ENCODE measurements at places on chromosomes 1 and 21.
A peak's percentile ranks its signal among the peaks of the same experiment; 100 is the strongest.

DNA sequence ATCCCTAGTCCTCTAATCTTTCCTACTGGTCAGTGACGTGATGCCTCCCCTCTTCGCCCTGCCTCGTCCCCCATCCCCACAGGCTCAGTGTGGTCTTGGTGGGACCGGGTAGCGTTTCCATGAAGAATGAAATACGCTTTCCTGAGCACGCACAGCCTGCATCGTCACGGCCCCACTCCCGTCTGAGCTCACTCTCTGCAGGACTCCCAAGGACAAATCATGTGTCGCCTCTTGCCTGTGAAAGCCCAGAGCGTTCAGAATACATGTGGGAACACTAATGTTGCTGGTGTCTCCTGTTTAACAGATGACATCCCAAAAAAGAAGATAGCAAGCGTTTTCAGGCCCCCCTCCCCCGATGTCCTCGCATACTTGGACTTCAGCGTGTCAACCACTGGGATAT is 49.2 kb downstream of the S100B start:
- no peak for DNase-seq

GRCh38 chr1:66069976-66070876 is 277.5 kb downstream of the PDE4B start:
- no peak for DNase-seq

DNA sequence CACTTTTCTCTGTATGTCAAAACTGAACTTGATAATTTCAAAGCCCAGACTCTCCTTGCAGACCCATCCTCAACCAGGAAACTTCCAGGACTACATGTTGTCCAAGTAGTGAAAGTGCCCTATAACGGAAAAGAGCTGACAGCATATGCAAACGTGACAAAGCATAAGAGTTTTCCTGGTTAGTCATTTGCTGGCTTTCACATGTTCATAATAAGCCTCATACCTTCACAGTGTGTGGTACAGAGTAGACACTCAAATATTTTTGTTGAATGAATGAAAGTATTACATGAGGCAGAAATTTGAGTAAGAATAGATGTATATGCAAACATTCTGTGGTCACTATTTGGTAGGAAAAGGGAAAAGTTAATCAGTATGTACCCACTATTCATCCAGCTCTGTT is 473.3 kb downstream of the MRPL39 start:
- no peak for DNase-seq

GRCh38 chr1:244361764-244362473 is 89.8 kb downstream of the ADSS2 start:
- DNase-seq, result no peak

GRCh38 chr1:235411489-235412486 is 44.6 kb downstream of the TBCE start:
- DNase-seq, result no peak

GRCh38 chr21:42207426-42207825 is 11.5 kb upstream of the ABCG1 start:
- no peak for DNase-seq

DNA sequence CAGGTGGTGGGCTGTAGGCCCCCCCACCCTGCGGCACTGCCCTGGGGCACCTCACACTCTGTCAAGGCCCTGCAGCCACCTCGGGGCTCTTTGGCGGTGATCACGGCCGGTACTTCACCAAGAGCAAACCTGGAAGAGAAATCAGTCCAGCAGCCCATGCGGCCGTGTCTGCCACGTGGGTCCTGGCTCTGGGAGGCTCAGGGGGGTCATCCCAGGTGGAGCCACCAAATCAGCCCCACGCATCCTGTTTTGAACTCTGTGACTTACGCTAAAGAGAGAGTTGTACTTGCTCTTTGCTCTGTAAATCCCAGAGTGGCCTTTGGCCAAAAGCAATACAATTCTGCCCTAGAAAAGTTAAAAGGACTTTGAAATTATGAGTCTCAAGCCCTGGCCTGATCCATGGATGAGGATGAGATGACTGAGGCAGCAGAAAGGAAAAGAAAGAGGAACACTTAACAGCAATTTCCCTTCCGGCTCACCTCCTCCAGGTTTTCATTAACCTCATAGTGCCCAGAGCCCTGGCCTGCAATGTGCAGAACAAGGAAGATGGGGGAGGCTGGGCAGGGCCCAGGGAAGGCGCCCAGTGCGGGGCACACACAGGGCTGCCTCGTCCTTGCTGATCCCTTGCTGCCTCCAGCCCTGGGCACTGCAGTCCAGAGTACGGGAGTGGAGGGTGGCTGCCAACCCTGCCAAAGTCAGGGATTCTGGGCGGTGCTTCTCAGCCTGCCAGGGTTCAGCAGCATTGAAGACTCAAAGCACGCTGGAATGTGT is 337.0 kb downstream of the MATN1 start:
- no peak for DNase-seq

DNA sequence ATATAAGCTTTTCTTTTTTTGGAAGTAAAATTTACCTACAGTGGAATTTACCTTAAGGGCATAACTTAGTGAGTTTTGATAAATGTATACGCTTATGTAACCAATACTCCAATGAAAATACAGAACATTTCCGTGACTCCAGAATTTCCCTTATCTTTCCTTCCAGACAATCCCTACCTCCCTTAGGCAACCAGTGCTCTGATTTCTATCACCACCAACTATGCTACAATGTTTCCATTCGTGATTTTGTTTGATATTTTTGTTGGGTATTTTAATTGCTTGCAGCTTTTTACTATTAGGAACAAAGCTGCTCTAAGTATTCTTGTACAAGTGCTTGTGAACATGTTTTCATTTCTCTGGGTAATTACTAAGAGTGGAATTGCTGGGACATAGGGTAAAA is 14.6 kb downstream of the IFT25 start:
- no peak for DNase-seq

GRCh38 chr1:172815740-172816139 is 156.8 kb downstream of the FASLG start:
- DNase-seq, result no peak

GRCh38 chr1:182114627-182115023 is 53.1 kb upstream of the ZNF648 start:
- no peak for DNase-seq

GRCh38 chr1:112998592-112999235 is 42.7 kb upstream of the SLC16A1 start:
- no peak for DNase-seq

GRCh38 chr1:157878059-157878458 is 36.5 kb upstream of the CD5L start:
- DNase-seq, result no peak

DNA sequence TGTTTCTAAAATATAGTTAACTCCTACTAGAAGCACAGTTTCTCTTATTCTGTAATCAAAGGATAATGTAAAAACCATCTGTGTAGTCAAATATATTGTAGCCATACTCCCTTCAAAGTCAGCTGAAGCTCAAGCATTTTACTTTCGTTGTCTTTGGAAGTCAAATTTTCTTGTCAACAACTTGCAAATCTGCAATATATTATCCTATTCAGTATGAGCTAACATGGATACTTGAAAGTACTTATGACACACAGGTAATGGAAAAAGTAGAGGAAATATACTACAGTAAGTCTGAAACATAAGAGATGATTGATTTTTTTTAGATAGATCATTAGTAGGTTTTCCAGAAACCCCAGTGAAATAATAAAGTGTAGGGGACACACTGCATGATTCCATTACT is 121.5 kb downstream of the COL24A1 start:
- DNase-seq, result no peak

DNA sequence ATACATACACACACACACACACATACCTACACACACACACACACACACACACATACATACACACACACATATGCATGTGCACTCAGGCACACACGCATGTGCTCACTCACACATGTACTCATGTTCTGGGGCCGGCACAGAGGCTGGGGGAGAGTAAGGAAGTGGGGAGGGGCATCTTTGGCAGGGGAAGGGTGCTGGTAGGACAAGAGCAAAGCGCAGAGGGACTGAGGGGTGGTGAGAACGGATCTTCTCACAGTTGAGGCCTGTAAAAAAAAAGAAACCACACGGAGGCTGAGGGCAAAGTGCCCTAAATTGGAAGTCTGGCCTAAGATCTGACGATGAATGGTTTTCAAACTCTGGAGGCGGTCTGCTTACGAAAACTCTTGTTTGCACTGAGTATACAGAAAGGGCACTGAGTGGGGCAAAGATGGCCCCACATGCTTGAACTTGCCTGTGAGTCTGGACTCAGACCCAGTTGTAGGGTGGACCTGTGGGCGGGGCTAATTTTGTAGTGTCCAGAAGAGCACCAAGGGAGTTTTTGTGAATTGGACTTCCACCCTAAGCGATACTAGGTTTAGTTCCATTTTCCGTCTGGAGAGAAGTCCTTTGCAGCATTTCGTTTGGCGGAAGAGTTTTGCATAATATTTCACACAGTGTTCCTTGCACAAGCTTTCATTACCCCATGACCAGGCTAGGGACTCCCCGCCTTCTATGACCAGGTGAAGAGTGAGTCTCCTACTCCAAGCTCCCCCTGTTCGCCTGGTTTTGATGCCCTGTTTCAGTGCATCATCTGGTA is 79.3 kb upstream of the LYST start:
- peak; percentile 17 for DNase-seq

- no peak for DNase-seq
Observed at GRCh38 chr1:37342736-37343135, 131.6 kb upstream of the ZC3H12A start.

DNA sequence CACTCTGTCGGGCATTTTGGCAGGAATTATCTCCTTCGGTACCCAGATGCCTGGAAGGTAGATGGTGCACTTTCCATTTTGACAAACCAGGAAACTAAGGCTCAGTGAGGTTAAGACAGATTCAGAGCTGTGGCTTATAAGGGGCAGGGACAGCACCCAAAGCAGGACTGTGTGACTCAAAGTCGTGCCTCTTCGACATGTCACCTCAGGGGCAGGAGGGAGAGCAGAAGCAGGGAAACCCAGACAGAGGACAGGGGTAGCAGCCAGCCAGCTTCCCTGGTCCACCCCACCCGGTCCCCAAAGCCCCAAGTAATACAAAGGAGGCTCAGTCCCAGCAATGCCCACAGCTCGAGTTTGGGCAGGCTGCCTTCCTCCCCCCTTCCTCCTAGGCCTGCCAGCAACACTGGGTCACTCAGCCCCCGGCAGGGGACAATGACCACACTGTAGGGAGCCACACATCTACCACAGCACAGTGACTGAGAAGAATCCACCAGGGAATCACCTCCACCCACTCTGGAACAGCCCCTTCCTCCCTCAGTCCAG is 2.5 kb downstream of the RHOC start:
- no peak for DNase-seq

DNA sequence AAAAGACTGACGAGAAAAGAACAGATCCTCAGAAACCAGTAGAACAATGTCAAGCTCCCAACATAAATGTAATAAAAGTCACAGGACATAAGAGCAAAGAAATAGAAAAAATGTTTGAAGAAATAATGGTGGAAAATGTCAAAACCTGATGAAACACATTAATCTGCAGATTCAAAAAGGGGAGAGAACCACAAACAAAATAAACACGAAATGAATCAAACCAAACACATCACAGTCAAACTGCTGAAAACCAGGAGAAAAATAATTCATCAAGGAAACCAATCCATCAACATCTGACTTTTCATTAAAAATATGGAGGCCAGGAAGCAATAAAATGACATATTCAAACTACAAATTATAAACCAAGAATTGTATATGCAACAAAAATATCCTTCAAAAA is 31.9 kb downstream of the TRIM33 start:
- DNase-seq, result no peak

DNA sequence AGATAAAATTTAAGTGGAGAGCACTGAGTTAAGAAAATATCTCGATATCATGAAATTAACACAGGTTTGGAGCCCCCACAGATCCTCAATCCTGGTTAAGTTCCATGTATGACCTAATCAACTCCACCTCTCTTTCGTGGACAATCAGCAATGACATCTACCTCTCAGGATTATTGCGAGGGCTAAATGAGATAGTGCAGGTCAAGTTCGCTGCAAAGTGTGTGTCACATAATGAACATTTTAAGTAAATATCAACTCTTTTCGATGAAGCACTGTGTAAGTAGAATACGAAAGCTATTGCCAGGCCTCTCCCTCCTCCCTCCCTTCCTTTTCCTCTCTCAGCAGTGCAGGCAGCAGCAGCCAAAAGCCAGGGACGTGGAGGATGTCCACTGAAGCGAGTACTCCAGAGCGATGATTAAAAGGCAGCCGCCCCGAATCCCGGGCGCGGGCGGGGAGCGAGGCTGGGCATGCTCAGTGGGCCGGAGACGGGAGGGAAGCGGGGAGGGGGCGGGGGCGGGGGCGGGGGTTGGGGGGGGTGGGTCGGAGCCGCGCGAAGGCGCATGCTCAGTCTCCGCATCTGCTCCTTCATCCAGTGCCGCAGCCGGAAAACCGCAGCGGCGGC is at the start of gene CAMSAP2:
Gene CAMSAP2, plus strand, starts transcription at position 567 of the 622 bp plus-strand sequence. CDS start 935 bp downstream, outside the sequence.
- peak; percentile 56 for DNase-seq

DNA sequence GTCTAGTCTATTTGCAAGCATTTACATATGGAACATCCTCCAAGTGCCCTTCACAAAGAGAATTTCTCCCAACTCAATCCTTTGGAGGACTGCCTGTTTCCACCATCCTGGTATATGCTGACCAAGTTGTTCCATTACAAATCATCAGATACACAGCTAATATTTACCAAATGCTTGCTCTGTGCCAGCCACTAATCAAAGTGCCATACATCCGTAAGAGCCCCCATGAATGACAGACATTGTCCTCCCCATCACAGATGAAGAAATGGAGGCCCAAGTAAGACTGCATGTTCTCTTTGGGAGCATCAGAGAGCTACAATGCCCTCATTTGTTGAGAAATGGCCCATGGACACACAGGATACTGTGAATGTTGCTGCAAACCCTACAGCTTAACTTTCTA is 130.0 kb upstream of the BACE2 start:
- DNase-seq, result no peak

GRCh38 chr1:91498498-91499245 is 2.0 kb upstream of the CDC7 start:
- no peak for DNase-seq

GRCh38 chr1:49111931-49112330 is 335.2 kb upstream of the BEND5 start:
- no peak for DNase-seq

GRCh38 chr1:199098468-199098867 is 459.6 kb downstream of the PTPRC start:
- no peak for DNase-seq

DNA sequence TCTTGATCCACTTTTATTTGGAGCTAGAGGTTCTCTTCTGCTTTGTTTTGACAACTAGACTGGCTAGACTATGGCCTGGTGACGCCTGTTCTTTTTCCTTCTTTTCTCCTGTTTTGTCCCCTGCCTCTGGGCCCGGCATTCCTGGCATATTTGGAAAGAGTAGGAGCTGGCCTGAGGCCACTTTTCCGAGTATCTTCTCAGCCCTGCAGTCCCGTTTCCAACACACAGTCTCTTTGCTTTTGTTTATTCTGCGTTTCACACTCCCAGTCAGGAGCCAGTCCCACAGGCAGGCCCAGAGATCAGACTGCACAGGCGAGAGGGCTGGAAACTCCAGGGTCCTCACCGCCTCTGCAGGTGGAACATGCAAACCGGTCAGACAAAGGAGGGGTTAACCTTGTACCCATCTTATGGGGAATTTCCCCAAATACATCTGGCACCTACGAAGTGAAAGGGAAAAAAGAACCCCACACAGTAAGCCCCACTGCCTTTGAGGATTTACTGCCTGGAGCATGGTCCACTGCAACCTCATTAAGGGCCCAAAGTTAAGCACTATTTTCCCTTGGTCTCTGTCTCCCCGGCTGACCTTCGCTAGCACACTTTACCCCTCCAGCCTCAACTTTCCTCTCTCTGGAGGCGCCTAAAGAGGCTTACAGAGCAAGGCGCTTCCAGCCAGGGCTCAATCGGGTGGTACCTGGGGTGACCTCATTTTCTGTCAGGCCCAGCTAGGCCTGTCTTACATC is 141.1 kb downstream of the TOMM20 start:
- DNase-seq, result no peak

Measured in CD4-positive, alpha-beta T cell treated with Interleukin-4 for 4 hours (primary cell).